ENCODE measurements at places on chromosomes 12 and 14.

DNA sequence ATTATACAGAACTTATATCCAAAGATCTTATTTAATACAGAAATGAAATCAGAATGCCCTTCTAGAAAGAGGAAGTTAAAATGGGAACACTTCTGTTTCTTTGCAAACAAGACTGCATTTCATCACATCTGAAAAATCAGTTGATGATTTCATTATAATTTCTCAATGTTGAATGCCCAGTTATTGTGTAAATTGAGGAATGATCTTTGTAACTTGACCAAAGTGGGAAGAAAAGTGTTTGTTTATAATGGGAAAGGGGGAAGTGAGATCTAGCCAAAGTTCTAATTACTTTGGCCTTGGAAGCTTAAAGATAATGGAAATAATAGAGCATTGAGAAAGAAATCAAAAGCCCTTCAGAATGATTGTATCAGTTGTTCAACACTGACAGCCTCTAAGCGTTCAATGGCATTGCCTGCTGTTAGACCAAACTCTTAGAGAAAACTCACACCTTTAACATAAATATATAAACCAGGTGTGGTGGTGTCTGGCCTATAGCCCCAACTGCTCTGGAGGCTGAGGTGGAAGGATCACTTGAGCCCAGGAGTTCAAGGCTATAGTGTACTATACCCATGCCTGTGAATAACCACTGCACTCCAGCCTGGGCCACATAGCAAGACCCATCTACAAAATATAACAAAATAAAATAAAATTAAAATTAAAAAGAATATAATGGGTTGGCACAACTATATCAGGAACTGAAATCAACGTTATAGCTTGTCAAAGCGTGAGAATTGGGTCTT, 9.9 kb upstream of the LYZ start:
- DNase-seq: no peak

DNA sequence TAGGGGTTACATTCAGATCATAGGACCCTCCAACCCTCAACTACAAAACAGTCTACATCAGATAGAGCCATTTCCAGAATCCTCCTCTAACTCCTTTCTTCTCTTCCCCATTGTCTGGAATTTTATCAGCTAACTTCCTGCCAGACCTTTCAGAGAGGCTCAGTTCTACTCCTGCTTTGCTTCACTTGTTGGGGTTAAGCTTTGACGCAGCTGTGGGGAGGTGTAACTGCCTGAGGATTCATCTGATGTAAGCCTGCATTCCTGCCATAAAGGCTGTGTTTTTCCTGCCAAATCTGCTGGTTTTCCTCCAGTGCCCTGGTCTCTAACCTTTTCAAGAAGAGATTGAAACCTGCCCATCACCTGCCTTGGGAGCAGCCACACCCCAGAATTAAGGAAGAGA, 16.9 kb downstream of the DHRS2 start:
- DNase-seq: no peak

DNA sequence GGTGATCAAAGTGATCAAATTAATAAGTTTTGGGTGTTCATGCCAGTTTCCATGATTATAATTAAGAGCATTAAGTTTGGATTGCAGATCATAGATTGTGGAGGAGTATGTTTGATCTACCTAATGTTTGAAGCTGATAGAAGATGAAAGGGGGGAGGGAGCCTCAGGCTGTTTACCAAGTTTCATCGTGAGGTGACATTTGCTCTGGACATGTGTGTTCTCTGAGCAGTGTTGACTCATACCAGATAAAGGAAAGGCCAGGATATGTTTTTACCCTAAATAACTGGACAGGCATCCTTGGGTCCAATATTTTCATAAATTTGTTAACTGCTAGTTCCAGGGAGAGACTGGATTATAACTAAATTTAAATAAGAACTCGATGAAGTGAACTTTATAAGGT, 3.5 kb upstream of the SEL1L start:
- DNase-seq: no peak

GRCh38 chr12:31362115-31362758, 36.3 kb upstream of the SINHCAF start:
- peak; percentile 15 for DNase-seq

GRCh38 chr14:105378873-105379685, 19.3 kb upstream of the TEX22 start:
- DNase-seq: no peak

- DNase-seq: no peak
Observed at GRCh38 chr12:108000111-108000510, 129.0 kb upstream of the WSCD2 start.

- no peak for DNase-seq
Observed at GRCh38 chr14:89588016-89588415, 171.0 kb upstream of the FOXN3 start.

DNA sequence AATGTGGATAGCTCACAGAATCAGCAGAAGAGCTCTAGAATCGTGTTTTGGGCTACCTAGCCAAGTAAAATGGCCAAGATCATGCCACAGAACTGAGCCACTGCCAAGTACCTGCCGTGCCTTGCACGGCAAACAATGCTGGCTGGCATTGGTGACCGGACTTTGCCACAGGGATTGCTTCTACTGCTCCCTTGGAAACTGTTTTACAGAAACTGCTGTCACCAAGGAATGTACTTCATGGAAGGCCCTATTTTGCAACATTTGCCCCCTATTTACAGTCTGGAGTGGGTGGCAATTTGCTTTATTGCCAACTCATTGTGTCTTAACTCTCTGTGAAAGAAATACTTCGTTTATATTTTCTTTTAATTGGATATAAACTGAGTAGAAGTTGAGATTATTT, 49.0 kb downstream of the BORCS5 start:
- DNase-seq: no peak

- no peak for DNase-seq
Observed at GRCh38 chr12:10409392-10409791, at the start of gene KLRC4. TSS of gene KLRC4 (minus strand) at chr12:10409757. CDS start at chr12:10409575, 182 bp downstream.

DNA sequence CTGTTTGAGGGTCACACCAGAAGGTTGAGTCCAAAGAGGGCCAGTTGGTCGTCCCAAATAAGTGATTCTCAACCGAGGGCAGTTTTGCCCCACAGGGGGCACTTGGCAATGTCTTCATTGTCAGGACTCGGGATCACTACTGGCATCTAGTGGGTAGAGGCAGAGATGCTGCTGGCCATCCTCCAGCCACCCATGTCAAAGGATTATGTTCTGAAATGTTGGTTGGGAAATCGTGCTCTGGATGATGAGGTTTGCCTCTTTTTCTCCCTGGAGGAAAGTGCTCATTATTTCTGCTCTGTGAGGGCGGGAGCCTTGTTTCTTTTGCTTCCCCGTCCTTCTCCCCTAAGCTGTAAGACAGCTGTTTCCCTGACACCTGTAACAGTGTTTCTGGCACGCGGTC, 3.6 kb downstream of the ZNF839 start:
- DNase-seq: peak; percentile 39

- DNase-seq: no peak
Observed at GRCh38 chr12:58372298-58372697, 430.9 kb downstream of the ATP23 start.

DNA sequence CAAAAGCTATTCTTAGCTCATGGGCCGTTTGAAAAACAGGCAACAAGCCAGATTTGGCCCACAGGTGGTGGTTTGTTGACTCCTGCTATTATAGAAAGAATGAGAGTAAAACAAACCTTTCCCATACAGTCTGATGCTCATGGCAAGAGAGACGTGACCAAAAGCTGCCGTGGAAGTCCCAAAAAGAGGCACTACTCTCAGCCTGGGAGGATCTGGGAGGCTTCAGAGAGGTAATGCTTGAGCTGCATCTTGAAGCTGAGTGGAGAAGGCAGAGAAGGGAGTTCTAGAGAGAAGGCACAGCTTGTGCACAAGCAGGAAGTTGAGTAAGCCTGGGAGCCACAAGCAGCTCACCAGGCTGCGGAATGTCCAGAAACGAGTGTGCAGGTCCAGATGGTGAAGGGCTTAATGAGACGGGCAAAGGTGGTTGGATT, 9.6 kb downstream of the PLXNC1 start:
- no peak for DNase-seq

DNA sequence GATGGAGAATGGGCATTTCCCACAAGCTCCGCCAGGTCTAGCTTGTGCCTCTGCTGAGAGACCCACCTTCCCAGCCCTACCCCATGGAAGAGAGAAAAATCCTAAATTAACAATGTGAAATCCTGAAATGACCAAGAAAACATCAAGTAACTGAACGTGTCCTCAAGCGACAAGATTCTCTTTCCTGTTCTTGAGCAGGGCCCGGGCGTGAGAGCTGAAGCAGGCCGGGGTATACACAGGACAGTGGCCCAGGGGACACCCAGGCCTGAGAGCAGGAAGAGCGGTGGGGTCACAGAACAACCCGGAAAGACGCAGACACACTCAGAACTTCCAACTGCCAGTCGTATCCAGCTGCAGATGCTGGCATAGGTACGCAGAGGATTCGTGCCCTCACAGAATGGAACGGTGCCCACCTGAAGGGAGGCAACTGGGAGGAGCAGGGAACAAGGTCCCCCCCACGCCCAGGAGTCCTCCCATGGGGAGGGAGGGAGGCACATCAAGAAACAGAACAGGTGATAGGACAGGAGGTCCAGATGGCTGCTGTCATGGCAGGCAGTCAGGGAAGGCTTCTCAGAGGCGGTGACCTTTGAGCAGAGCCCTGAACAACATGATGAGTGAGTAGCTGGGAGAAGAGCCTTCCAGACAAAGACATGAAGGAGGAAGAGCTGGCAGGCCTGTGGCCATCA, 9.1 kb downstream of the RIMBP2 start:
- no peak for DNase-seq

DNA sequence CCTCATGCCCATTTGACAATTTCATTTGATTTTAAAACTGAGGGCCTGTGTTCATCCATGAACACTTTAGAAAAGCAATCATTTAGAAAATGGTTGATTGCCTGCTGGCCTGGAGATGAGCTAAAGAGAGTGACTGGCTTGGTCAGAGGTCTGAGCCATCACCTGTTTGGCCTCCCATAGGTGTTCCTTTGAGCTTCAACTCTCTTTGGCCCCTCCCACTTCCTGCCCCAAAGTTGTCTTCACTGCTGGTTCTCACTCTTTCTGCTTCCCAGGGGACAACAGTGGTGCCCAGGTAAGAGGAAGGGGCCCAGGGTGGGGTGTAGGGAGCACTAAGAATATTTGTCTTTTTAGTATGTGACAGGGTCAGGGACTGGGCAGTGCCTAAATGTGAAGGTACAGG, 4.9 kb upstream of the TCP11L2 start:
- DNase-seq: no peak

DNA sequence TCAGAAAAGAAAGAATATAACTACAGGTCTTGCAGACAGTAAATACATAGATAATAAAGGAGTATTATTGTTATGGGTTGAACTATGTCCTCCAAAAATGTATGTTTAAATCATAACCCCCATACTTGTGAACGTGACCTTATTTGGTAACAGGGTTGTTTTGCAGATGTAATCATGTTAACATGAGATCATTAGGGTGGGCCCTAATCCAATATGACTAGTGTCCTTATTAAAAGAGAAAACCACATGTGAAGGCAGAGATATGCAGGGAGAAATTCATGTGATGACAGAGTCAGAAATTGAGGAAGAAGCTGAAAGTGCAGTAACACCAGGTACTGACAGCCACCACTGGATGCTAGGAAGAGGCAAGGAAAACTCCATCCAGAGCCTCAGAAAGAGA, 29.0 kb downstream of the MAGOHB start:
- DNase-seq: no peak

GRCh38 chr12:111692575-111693210, 6.8 kb downstream of the ACAD10 start:
- DNase-seq: peak; percentile 9

DNA sequence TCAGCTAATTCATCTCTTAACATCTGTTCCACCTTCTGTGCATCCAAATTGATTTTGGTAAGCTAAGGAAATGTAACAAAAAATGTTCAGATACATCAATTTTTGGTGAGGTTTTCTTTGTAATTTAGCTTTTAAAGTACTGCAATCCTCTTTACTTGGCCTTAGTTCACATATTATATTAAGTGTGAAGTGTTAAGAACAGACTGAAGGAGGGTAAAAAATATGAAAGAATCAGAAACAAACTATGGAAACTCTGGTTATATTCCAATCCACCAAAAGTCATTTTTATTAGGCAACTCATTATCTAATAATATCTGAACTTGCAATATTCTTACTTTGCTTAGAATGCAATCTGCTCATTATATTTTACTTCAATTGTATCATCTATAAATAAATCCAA, 49.1 kb downstream of the CEP290 start:
- no peak for DNase-seq

DNA sequence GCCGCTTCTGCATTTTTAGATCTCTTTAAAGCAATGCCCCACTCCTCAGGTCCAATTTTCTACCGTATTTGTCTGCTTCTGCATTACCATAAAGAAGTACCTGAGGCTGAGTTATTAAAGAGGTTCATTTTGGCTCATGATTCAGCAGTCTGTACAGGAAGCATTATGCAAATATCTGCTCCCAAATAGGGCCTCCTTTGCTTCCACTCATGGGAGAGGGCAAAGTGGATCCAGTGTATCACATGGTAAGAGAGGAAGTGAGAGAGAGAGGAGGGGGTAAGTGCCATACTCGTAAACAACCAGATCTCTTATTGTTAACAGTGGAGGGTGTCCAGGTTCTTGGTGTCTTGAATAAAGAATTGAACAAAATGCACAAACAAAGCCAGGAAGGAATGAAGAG, 316.1 kb upstream of the SEL1L start:
- DNase-seq: no peak

- DNase-seq: no peak
Observed at GRCh38 chr12:132012919-132013568, 63.3 kb downstream of the EP400 start.

DNA sequence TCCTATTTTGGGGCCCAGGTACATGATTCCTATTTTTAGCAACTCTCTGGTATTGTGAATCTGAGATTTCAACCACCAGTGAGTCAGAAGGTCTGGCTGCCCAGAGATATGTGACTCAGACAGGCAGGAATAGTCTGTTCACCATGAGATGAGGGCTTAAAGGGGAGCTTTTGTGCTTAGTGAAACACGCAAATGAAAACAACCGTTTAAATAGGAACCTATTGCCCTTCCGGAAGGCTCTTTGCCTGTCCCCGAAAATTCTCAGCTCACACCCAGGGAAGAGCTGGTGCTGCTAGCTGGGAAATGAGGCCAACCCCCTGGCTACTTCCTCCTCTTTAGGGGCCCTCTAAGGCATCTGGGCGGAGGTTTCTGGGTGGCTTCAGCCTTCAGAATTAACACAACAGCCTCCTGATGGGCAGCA, 283.6 kb downstream of the CACNA1C start:
- no peak for DNase-seq

- DNase-seq: no peak
Observed at GRCh38 chr12:78442454-78442801, 422.1 kb upstream of the SYT1 start.

DNA sequence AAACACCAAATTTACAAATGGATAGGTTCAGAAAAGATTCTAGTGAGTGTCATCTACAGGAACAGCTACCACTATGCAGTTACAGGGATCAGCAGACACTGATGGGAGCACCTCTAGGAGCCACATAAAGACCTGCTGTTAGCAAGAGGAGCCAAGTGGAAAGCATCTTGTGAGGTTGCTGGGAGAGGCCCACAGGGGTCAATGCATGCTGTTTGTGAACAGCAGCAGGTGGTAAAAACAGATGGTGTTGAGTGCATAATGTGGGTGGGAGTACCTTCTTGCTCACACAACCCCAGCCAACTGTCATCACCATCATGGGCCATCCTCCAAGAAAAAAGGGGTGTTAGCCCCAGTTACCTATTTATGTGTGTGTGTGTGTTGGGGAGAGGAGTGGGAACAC, 215.2 kb upstream of the SSTR1 start:
- no peak for DNase-seq

- no peak for DNase-seq
Observed at GRCh38 chr12:17928708-17929366, 161.2 kb downstream of the RERGL start.

All from activated CD4-positive, alpha-beta T cell treated with anti-CD3 and anti-CD28 coated beads for 48 hours (primary cell).